ENCODE measurements at places on chromosomes 2 and 18.

DNA sequence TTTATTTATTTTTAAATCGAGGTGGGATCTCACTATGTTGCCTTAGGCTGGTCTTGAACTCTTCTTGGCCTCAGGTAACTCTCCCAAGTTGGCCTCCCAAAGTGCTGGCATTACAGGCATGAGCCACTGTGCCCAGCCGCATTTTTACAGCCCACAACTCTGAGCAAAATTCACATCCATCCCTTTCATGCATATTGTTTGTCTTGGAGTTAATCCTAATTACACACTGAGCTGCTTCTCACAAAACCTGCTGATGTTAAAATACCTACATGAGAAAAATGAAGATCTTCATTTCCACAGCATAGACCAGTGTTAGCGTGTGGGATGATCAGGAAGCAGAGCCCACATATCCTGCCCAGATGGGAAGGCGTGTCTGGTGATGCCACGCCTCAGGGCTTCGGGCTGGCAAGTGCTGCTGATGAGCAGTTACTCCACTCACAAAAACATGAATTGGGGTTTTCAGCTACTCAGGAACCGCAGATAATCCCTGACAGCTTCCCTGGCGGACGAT, 14.6 kb downstream of the ITGB1BP1 start:
- no peak for DNase-seq

GRCh38 chr2:38129481-38129880, 53.5 kb upstream of the CYP1B1 start:
- DNase-seq, result no peak

DNA sequence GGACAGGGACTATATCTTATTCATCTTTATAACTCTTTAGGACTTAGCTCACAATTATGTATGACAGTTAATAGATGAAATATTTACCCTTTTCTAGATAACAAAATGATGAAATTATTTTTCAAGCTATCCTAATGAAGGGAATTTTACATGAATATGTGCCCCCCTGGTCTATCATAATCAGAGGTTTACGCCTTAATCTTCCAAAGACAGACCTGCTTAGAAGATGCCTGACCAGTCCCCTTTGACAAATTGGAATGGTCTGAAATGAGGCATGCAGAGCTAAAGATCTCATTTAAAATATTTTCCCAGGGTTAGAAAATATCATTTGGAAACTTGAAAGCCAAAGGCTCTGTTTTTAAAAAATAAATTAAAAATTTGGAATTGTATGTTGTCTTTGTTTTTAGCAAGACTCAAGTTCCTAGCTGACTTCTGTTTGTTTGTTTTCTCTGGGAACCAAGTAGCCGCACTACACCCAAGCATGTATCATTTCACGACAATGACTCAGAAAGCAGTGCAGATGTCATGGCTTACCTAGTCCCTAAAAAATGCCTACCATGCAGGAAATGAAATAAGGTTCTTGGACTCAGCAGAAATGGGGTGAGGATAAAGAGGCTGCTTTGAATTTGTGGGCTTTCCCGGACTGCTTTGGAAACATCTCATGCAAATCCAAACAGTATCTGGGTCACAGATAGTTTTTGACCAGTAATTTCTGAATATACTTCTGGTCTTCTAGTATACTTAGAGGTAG, 162.1 kb downstream of the ZEB2 start:
- peak; percentile 4 for DNase-seq

GRCh38 chr2:238096311-238097011, 3.7 kb upstream of the ESPNL start:
- no peak for DNase-seq

- DNase-seq, result no peak
These were observed 368.0 kb upstream of the RAB6C start for GRCh38 chr2:129611471-129611870.

GRCh38 chr2:24191848-24192247, 17.0 kb downstream of the FAM228A start:
- no peak for DNase-seq

- no peak for DNase-seq
These were observed 83.7 kb upstream of the ZNF516 start for GRCh38 chr18:76578571-76579300.

GRCh38 chr2:221612161-221612560, 40.1 kb upstream of the EPHA4 start:
- DNase-seq, result no peak
